CD8-positive, alpha-beta memory T cell (primary cell): ENCODE measurements at places on chromosomes 11 and 22. TPM values are rescaled to one million over a fixed set of nuclear protein-coding genes. Genes with fewer than 3 reads are reported as not detected.

The DKK3 gene
- 2.7 TPM for total RNA-seq

GRCh38 chr11:35617687-35618496 lies at the start of gene FJX1:
Gene FJX1 (plus strand): TSS chr11:35618460. CDS start chr11:35618637, 177 bp downstream.
- DNase-seq, result no peak
- H3K4me3 ChIP-seq, result no peak within 1 kb of the TSS
- peaks cover 12% of the 10 kb centered on the region for H3K4me1 ChIP-seq
- H3K27me3 ChIP-seq, result peaks cover 21% of the 10 kb centered on the region
- no peaks in the 10 kb centered on the region for H3K36me3 ChIP-seq

DNA sequence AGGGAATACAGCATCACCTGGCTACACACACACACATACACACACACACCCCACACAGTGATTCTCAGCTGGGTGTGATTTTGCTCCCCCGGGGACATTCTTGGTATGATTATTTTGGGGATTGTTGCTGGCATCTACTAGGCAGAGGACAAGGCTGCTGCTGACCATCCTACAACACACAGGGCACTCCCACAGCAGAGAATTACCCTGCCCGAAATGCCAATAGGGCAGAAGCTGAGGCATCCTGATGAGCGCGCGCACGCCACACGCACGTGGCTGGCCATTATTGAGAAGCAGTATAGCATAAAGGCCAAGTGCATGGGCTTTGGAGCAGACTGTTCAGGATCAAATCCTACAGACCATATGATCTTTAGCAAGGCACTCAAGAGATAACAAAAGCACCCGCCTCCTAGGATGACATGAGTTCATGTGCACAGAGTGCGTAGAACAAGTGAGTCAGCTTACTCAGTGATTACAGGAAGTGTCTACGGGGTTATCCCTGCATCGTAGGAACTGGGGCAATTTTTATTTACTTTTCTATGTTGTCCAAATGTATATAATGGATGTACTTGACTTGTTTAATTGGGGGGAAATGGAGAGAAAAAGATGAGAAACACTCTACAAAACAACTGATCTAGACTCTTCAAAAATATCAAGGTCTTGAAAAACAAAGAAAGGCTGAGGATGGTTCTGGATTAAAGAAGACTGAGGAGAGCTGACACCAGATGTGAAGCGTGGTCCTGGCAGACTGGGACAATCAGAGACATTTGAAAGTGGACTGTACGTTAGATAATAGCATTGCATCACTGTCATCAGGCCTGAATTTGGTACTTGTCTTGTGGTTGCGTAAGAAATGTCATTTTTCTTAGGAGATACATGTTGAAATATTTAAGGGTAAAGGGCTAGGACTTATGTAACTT lies 7.2 kb upstream of the EHD1 start:
- peaks cover 39% of the 10 kb centered on the region for H3K4me1 ChIP-seq
- no peaks in the 10 kb centered on the region for H3K36me3 ChIP-seq
- H3K27ac ChIP-seq, result peak overlapping the region; percentile 55
- DNase-seq, result no peak
- no peak overlapping the region for H3K4me3 ChIP-seq

DNA sequence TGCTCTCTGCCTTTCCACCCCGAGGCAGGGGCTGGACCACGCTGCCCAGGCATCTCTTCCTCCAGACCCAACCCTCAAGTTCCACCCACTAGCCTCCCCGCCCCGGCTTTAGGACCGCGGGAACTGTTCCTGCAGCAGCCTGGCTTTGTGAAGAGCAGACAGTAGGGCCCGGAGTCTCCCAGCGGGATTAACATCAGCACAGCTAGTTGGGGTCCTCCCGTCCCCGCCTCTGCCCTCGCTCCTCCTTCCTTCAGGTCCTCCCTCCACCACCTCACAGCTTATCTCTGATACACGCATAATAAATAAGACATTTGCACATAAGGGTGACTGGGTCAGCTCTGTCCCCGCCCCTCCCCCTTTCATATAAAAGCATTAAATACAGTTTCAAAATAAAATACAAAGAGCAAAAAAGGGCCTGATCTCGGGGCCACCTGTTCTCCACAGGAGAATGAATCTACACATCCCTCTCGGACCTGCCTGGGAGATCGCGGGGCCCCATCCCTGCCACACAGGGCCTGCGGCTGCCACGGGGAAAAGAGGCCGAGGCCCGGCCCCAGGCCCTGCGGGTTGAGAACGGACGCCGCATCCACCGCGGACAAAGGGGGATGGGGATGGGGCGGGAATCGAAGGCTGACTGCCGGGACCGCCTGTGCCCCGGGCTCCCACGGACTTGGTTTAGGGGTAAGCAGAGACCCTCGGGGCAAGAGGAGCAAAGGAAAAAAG lies 6.5 kb downstream of the ZFTA start:
- no peaks in the 10 kb centered on the region for H3K4me1 ChIP-seq
- no peaks in the 10 kb centered on the region for H3K36me3 ChIP-seq
- H3K27me3 ChIP-seq, result no peaks in the 10 kb centered on the region
- H3K27ac ChIP-seq, result no peak overlapping the region
- DNase-seq, result no peak

DNA sequence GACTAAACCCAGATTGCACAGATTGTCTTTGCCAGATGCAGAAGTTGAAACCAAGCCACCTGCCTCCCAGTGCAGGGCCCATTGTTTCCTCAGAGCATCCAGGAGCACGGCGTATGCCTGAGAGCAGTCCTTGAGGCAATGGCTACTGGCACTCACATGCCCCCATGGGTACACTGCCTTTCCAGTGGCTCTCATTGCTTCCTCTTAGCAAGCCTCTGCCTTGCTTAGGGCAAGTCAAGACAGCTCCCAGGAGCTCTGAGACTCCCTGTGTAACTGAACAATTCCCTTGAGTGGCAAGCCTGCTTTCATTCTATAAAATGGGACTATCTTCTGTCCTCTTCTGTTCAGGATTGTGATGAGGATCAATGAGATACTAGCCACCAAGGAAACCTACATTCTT lies 4.1 kb downstream of the SYTL2 start:
- no peak overlapping the region for H3K27ac ChIP-seq
- H3K4me1 ChIP-seq, result peaks cover 26% of the 10 kb centered on the region
- no peak for DNase-seq
- no peaks in the 10 kb centered on the region for H3K27me3 ChIP-seq

The CHRM1 gene
- total RNA-seq, result not detected

- H3K4me3 ChIP-seq, result no peak overlapping the region
- H3K36me3 ChIP-seq, result no peaks in the 10 kb centered on the region
- H3K4me1 ChIP-seq, result peaks cover 5% of the 10 kb centered on the region
- no peak for DNase-seq
Observed at GRCh38 chr22:24466716-24467328, 28.3 kb upstream of the UPB1 start.

GRCh38 chr11:75031224-75031753 lies 42.6 kb downstream of the NEU3 start:
- no peak overlapping the region for H3K4me3 ChIP-seq
- H3K4me1 ChIP-seq, result no peaks in the 10 kb centered on the region
- DNase-seq, result no peak
- H3K27me3 ChIP-seq, result no peaks in the 10 kb centered on the region
- no peaks in the 10 kb centered on the region for H3K36me3 ChIP-seq

DNA sequence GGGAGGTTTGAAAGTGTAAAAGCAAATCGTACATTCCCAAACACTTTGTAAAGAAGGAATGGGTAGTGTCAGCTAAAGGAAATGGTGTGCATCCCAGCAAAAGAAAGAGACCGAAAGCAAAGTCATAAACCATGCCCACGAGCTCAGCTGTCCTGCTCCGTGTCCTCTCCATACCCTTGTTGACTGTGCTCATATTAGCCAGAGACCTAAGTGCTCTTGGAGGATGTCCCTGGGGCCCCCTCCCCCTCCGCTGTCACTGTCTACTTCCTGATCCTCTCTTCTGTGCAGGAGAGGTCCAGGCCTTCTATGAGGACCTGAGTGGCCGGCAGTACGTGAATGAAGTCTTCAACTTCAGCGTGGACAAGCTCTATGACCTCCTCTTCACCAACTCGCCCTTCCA lies 46.1 kb downstream of the SCN3B start:
- no peak for DNase-seq
- H3K4me3 ChIP-seq, result no peak overlapping the region
- no peak overlapping the region for H3K27ac ChIP-seq
- H3K36me3 ChIP-seq, result peaks cover 5% of the 10 kb centered on the region
- H3K4me1 ChIP-seq, result no peaks in the 10 kb centered on the region

GRCh38 chr22:49956418-49956770 lies 4.2 kb upstream of the PIM3 start:
- no peak for DNase-seq
- no peak overlapping the region for H3K4me3 ChIP-seq
- H3K27ac ChIP-seq, result no peak overlapping the region
- no peaks in the 10 kb centered on the region for H3K27me3 ChIP-seq

The DBX1 gene
- total RNA-seq, result not detected

- no peak for DNase-seq
- no peak overlapping the region for H3K4me3 ChIP-seq
- H3K4me1 ChIP-seq, result no peaks in the 10 kb centered on the region
- H3K27me3 ChIP-seq, result no peaks in the 10 kb centered on the region
Observed at GRCh38 chr11:1228921-1229451, 6.1 kb downstream of the MUC5B start.

GRCh38 chr11:114273071-114273470 lies 23.1 kb upstream of the NNMT start:
- no peak for DNase-seq
- H3K4me3 ChIP-seq, result no peak overlapping the region
- no peaks in the 10 kb centered on the region for H3K36me3 ChIP-seq
- H3K4me1 ChIP-seq, result no peaks in the 10 kb centered on the region
- H3K27ac ChIP-seq, result no peak overlapping the region

The RAC2 gene
- total RNA-seq, result 433 TPM

DNA sequence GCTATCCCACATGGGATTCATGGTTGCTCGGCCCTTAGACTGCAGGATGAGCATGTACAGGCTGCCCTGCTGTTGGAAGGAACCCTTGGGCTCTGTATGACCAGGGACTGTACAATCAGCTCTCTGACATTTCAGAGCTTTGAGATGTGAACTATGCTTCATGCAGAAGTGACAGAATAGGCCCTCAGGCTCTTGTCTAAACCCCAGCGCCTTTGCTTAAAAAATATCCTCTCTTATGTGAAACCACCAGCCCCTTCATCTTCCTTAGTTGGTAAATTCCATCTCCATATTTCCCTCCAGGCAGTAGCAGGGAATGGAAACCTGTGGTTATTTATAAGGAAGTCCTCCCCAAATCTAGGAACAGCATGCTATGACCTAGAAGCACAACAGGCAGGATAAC lies 78.9 kb upstream of the PLET1 start:
- DNase-seq, result no peak
- H3K36me3 ChIP-seq, result no peaks in the 10 kb centered on the region
- no peak overlapping the region for H3K27ac ChIP-seq
- H3K4me3 ChIP-seq, result no peak overlapping the region
- H3K27me3 ChIP-seq, result no peaks in the 10 kb centered on the region
- H3K4me1 ChIP-seq, result no peaks in the 10 kb centered on the region

DNA sequence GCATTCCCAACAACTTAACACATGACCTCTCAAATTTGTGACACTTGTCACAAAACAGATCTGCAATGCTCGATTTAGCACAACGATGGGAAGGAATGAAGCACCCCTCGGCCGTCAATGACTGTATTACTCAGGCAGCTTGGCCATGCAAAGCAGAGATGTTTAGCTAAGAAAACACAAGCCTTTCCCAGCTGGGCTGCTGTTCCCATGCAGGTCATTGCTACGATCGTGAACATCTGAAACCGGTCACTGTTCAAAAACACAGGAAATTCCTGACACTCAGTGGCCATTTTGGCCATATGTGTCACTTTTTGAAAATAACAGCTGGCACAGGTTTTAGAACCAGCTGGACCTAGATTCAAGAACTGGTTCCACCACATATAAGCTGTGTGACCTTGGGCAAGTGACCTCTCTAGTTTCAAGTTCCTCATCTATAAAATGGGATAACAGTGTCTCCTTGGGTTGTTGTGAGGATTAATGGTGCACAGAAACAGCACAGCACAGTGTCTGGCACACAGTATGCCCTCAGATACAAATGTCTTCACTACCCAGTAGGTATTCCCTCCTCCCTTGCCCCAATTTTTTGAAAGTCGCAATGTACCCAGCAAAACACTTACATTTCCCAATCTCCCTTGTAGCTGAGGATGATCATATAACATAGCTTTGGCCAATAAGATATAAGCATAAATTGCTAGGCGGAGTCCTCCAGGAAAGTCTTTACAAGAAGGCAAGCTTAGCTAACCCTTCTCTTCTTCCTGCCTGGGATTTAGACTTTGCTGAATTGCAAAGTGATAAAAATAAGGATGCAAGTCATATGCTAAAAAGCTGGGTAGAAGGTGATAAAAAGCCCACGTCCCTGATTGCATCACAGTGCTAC lies 93.1 kb downstream of the C11orf58 start:
- no peak for DNase-seq
- H3K4me1 ChIP-seq, result no peaks in the 10 kb centered on the region
- no peak overlapping the region for H3K4me3 ChIP-seq
- H3K27ac ChIP-seq, result no peak overlapping the region

DNA sequence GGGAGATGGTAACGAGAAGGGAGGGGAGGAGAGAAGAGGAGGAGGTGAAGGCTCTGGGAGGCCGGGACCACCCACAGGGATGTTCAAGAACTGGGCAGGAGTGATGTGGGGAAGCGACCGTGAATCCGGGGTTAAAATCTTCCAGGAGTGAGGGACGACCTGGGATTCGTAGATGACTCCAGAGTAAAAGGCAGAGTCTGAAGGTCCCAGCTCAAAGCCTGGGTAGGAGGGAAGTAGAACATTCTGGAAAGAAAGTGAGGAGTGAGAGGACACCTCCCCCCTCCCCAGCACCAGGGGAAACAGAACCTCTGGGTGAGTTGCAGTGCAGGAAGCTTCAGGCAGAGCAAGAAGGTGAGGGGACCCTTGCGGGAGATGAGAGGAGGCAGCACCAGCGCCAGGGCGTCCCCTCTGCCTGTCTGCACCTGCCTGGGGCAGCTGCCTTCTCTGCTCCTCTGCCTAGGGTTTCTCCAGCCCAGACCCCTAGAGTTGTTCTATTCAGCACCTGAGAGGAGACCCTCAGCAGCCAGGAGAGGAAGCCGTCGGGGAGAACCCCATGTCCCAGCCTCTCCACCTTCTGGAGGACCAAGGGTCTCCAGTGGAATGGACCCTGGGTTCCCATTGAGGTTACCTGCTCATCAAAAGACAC lies 49.7 kb downstream of the LINC01488 start:
- H3K4me1 ChIP-seq, result no peaks in the 10 kb centered on the region
- no peak overlapping the region for H3K27ac ChIP-seq
- no peak for DNase-seq
- H3K27me3 ChIP-seq, result no peaks in the 10 kb centered on the region
- no peaks in the 10 kb centered on the region for H3K36me3 ChIP-seq

The MCAM gene
- 2.7 TPM for total RNA-seq

The GRIA4 gene
- total RNA-seq, result not detected

The MLC1 gene
- total RNA-seq, result 0.47 TPM

The PARVB gene
- total RNA-seq, result 84.3 TPM

DNA sequence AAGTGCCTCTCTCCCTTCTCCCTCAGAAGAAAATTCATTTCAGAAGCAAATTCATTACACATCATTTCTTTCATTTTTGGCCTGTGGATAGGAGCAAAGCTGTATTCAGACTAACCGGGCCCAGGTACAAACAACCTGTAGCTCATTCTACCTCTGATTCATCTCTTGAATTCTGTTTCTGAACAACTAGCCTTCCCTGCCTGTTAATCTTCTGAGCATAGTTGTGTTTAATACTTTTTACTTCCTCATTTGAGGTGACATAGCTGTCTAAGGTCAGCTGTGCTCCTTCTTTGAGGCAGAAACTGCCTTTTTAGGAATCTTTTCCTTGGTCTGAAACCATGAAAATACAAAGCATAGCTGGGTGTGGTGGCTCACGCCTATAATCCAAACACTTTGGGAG lies 12.6 kb upstream of the IL18BP start:
- no peak overlapping the region for H3K4me3 ChIP-seq
- DNase-seq, result no peak
- no peak overlapping the region for H3K27ac ChIP-seq
- peaks cover 29% of the 10 kb centered on the region for H3K36me3 ChIP-seq
- H3K4me1 ChIP-seq, result no peaks in the 10 kb centered on the region
- H3K27me3 ChIP-seq, result no peaks in the 10 kb centered on the region

The SPI1 gene
- 1.8 TPM for total RNA-seq
